Muscle of leg (tissue), 16 donors: ENCODE measurements at places on chromosomes 16 and 17. TPM values are rescaled to one million over a fixed set of nuclear protein-coding genes. Genes with fewer than 3 reads are reported as not detected.

Gene DBNDD1
- total RNA-seq: 2.7 TPM

Gene KRTAP4-1
- not detected for total RNA-seq

Gene FAM83G
- total RNA-seq: 0.27 TPM

Gene ST6GALNAC2
- 1.5 TPM for total RNA-seq

Gene WSCD1
- total RNA-seq: 36.8 TPM

Gene CHST4
- 0.04 TPM for total RNA-seq

Gene SECTM1
- total RNA-seq: 5.3 TPM

Gene HAS3
- 0.58 TPM for total RNA-seq

Gene GPT2
- total RNA-seq: 19.0 TPM

Gene KRTAP3-2
- 0.18 TPM for total RNA-seq

Gene LDAF1
- 30.1 TPM for total RNA-seq

Gene DNAAF8
- total RNA-seq: 0.66 TPM

Gene WFDC1
- 2.6 TPM for total RNA-seq

Gene TVP23A
- 2.8 TPM for total RNA-seq

Gene PLD2
- 22.2 TPM for total RNA-seq

Gene KRT33A
- total RNA-seq: not detected

Gene P2RX1
- 2.1 TPM for total RNA-seq

Gene RHBDL3
- total RNA-seq: 1.3 TPM

Gene CDC6
- total RNA-seq: 8.2 TPM

Gene CFAP97D1
- total RNA-seq: under 0.01 TPM

Gene CCL17
- total RNA-seq: not detected

Gene TXNDC17
- 72.0 TPM for total RNA-seq
